Activated T-helper 1 cell treated with anti-CD3 and anti-CD28 coated beads, Interleukin-12 subunit alpha, Interleukin-12 subunit beta, Interleukin-2, Interleukin-4 antibody, amounts not matched to agents 30 ng/mL and 10 ng/mL and 1 ng/mL, durations not matched to agents 14 hours and 24 hours and 36 hours (primary cell): ENCODE measurements at places on chromosomes 12 and 14. TPM values are rescaled to one million over a fixed set of nuclear protein-coding genes. Genes with fewer than 3 reads are reported as not detected.

CCNB1IP1 gene
- total RNA-seq, result 61.2 and 72.5 TPM in 2 replicates

KRT72 gene
- not detected in 2 replicates for total RNA-seq

STXBP6 gene
- not detected in 2 replicates for total RNA-seq

AQP5 gene
- not detected in 2 replicates for total RNA-seq

LRRK2 gene
- total RNA-seq, result not detected in 2 replicates

- no peak for DNase-seq
- no peaks in the 10 kb centered on the region for H3K36me3 ChIP-seq
- H3K27me3 ChIP-seq, result no peaks in the 10 kb centered on the region
Observed at GRCh38 chr12:18643681-18644080, 94.1 kb downstream of the PLCZ1 start.

DNA sequence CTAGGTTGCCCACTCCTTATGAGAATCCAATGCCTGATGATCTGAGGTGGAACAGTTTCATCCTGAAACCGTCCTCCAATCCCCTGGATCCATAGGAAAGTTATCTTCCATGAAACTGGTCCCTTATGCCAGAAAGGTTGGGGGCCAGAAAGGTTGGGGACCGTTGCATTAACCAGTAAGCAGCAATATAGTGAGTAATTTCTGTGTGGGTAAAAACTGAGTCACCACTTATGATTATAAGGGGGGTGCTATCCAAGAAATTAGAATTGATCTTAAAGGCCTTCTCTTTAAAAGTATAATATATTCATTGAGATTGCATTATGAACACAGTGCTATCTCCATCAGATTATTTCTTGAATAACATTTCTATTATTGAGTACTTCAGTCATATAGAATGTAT is 97.2 kb downstream of the PCNX1 start:
- H3K36me3 ChIP-seq, result peaks cover 20% of the 10 kb centered on the region
- peaks cover 28% of the 10 kb centered on the region for H3K4me1 ChIP-seq
- DNase-seq, result no peak
- H3K4me3 ChIP-seq, result no peak overlapping the region
- H3K27me3 ChIP-seq, result no peaks in the 10 kb centered on the region

DNA sequence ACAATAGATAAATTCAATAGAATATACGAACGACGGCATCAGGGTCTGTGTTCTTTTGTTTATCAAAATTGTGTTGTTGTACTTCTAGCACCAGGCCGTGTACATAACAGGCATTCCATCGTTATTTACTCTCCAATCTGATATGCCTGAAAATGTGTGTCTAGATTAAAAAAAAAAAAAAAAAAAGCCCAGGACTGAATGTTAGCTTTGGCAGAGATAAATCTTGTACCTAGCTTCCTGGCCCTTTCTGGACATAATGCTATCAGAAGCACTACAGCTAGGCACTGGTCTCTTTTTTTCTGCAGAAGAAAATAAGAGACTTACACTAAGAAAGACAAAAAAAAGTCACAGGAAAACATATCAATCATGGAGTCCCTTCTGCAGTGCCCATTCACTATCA is 37.0 kb downstream of the CDKL1 start:
- no peak overlapping the region for H3K4me3 ChIP-seq
- no peak overlapping the region for H3K27ac ChIP-seq
- peaks cover 19% of the 10 kb centered on the region for H3K4me1 ChIP-seq
- no peaks in the 10 kb centered on the region for H3K27me3 ChIP-seq

DNA sequence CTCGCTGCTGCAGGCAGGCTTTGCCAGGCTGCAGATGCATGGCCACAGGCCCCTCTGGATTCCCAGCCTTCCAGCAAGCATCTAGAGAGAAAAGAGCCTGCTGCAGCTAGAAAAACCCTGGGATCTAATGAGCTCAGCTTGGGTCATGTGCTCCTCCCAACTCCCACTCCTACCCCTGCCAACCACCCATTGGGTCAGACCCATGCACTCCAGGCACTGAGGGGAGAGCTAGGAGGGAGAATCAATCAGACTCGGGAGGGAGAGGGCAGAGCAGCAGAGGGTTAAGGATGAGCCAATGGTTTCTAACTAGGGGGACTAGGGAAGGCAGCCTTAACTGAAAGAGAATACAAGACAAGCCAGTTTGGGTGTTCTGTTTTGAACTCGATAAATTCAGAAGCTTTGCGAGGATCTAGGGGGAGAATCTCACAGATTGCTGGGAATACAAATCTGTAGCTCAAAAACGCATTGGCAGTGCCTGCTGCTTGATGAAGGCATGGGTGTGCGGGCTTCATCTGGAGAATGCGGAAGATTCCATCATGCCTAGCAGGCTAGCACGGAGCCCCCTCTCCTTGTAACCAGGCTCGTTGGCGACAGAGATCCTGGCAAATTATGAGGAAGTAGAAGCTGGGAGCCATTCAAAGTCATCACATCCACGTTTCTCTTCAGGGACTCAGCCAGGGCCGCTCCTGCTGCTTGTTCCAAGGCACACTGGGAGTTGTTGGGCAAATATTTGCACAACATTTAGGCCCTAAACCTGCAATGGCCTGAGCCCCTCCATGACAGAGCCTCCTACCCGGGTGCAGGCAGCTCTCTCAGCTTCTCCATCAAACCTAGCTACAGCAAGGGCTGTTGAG is 56.4 kb downstream of the VCPKMT start:
- no peak for DNase-seq
- H3K36me3 ChIP-seq, result peaks cover 16% of the 10 kb centered on the region
- peaks cover 88% of the 10 kb centered on the region for H3K4me1 ChIP-seq
- peak overlapping the region; percentile 41 for H3K4me3 ChIP-seq
- H3K27me3 ChIP-seq, result no peaks in the 10 kb centered on the region

DNA sequence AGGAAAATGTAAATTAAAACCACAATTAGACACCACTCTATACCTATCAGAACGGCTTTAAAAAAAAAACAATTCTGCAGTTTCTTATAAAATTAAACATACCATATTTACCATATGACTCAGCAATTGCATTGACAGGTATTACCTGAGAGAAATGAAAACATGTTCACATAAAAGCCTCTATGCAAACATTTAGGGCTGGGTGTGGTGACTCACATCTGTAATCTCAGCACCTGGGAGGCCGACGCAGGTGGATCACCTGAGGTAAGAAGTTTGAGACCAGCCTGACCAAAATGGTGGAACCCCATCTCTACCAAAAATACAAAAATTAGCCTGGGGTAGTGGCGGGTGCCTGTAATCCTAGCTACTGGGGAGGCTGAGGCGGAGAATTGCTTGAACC is 41.1 kb downstream of the SPTB start:
- H3K4me3 ChIP-seq, result no peak overlapping the region
- H3K27me3 ChIP-seq, result peaks cover 39% of the 10 kb centered on the region
- no peaks in the 10 kb centered on the region for H3K4me1 ChIP-seq
- H3K27ac ChIP-seq, result no peak overlapping the region
- H3K36me3 ChIP-seq, result no peaks in the 10 kb centered on the region
- DNase-seq, result no peak

GRCh38 chr12:56836317-56836716 is 73.2 kb downstream of the HSD17B6 start:
- no peak for DNase-seq
- H3K27ac ChIP-seq, result no peak overlapping the region
- no peak overlapping the region for H3K4me3 ChIP-seq

- H3K4me1 ChIP-seq, result peaks cover 12% of the 10 kb centered on the region
- H3K27ac ChIP-seq, result no peak overlapping the region
- H3K36me3 ChIP-seq, result no peaks in the 10 kb centered on the region
- no peak for DNase-seq
Observed at GRCh38 chr12:127509066-127509778, 757.7 kb upstream of the TMEM132C start.

DNA sequence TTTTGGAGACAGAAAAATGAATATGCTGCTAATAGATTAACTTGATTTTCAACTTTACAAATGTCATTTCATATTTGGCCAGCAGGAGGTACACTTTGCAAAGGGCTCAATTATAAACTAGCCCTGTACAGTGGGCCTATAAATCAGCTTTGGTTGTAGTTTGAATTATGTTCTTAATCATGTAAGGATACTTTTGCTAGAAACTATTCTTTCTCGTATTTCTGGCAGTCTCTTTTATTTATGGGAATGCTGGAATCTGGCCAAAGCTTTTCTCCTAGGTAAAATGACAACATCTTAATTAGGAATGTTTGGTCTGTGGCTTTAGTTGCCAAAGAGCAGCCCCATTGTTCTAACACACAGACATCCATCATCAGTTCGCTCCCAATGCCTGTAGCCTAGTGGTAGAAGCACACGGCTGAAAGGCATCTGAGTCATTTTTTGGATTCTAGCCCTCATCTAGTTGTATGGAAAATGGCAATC is 1322.3 kb upstream of the SEL1L start:
- H3K4me1 ChIP-seq, result no peaks in the 10 kb centered on the region
- no peak overlapping the region for H3K4me3 ChIP-seq
- no peaks in the 10 kb centered on the region for H3K36me3 ChIP-seq
- H3K27me3 ChIP-seq, result no peaks in the 10 kb centered on the region
- no peak for DNase-seq

DNA sequence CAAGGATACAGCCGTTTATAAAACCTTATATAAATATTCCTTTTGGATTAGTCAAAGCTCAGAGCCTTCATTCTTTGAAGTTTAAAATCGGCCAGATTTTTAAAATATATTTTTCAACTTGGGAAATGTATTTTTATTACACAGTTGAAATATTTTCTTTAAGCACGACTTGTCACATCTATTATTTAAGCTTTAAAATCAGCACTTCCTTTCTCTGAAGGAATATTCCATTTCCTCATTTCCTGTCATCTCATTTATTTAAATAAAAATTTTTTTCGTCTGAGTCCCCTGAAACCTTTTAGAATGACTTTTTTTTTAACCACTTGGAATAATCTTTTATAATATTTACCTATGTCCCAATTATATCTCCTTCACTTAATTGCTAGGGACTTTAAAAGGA is 107.5 kb upstream of the PDE3A start:
- H3K27ac ChIP-seq, result no peak overlapping the region
- H3K4me1 ChIP-seq, result no peaks in the 10 kb centered on the region
- no peaks in the 10 kb centered on the region for H3K36me3 ChIP-seq
- no peaks in the 10 kb centered on the region for H3K27me3 ChIP-seq
- H3K4me3 ChIP-seq, result no peak overlapping the region

- H3K4me1 ChIP-seq, result peaks cover 13% of the 10 kb centered on the region
- no peak overlapping the region for H3K4me3 ChIP-seq
- H3K36me3 ChIP-seq, result no peaks in the 10 kb centered on the region
- H3K27ac ChIP-seq, result no peak overlapping the region
- peaks cover 2% of the 10 kb centered on the region for H3K27me3 ChIP-seq
- DNase-seq, result no peak
Observed at GRCh38 chr12:108305520-108305919, 33.6 kb downstream of the CMKLR1 start.

- H3K4me3 ChIP-seq, result no peak overlapping the region
- H3K36me3 ChIP-seq, result no peaks in the 10 kb centered on the region
- no peaks in the 10 kb centered on the region for H3K4me1 ChIP-seq
- no peak overlapping the region for H3K27ac ChIP-seq
Observed at GRCh38 chr12:84694116-84694515, 218.5 kb downstream of the SLC6A15 start.

DNA sequence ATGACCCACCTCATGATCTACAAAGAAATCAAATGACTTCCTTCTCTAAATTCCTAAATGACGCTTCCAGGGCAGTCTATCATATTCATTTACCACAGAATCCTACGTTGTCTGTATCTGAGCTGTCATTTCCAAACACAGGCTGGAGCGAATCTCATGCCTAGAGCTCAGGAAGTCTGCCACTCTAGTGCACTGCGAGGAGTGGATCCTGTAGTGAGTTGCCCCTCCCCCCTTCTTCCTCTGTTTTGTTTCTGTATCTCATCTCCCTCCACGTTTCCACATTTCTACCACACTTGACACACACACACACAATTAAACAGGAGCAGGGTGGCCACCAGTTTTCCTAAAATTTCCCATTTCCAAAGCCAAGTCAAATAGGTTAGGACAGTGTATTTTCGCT is 415.4 kb upstream of the PRICKLE1 start:
- H3K27ac ChIP-seq, result no peak overlapping the region
- H3K36me3 ChIP-seq, result no peaks in the 10 kb centered on the region
- no peaks in the 10 kb centered on the region for H3K27me3 ChIP-seq
- H3K4me1 ChIP-seq, result no peaks in the 10 kb centered on the region
- DNase-seq, result no peak
- H3K4me3 ChIP-seq, result no peak overlapping the region

GRCh38 chr14:53461858-53462257 is 308.7 kb upstream of the DDHD1 start:
- no peak overlapping the region for H3K27ac ChIP-seq
- no peaks in the 10 kb centered on the region for H3K36me3 ChIP-seq

- DNase-seq, result no peak
- H3K27me3 ChIP-seq, result no peaks in the 10 kb centered on the region
- H3K4me1 ChIP-seq, result peaks cover 67% of the 10 kb centered on the region
- H3K36me3 ChIP-seq, result peaks cover 27% of the 10 kb centered on the region
- peak overlapping the region; percentile 2 for H3K27ac ChIP-seq
- no peak overlapping the region for H3K4me3 ChIP-seq
Observed at GRCh38 chr14:71595441-71595840, 336.8 kb upstream of the RGS6 start.

DNA sequence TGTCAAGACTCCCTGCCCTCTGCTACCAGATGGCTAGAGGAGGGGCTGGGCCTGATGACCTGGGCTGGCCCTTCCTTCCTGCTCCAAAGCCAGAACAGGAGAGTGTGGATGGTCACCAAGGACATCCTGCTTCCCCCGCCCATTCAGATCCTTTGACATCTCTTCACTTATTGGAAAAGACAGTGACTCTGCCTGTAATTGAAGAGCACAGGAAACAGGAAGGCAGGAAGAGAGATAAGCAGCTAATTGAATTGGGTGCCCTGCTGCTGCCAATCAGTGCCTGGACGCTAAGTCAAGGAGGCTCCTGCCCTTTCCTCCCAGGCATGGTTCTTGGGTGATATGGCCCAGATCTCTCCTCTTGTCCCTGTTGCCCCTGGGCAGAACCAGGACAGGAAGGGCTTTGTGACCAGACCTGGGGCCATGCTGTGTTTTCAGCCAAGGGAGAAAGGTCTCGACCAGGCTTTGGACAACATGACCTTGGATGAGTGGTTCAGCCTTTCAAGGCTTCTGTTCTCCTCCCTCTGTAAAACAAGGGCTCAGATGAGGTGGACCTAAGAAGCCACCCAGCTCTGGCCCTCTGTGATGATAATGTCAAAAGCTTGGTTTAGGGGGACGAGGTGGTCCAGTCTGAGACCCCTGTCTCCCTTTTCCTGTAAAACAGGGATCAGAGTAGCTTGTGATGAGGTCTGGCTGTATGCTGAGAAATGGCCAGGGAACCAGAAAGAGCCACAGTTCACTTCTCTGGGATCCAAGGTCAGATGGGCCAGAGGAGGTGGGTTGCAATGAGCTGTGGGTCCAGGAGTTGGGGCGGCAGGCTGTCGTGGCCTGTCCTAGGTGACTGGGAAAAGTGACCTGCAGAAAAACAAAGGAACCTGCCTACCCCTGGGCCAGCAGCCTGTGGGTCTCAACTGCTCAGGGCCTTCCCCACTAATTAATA is 38.8 kb downstream of the FAM222A start:
- no peak for DNase-seq
- no peak overlapping the region for H3K4me3 ChIP-seq
- no peaks in the 10 kb centered on the region for H3K4me1 ChIP-seq
- H3K27me3 ChIP-seq, result peaks cover 10% of the 10 kb centered on the region
- no peaks in the 10 kb centered on the region for H3K36me3 ChIP-seq

- no peak overlapping the region for H3K27ac ChIP-seq
- H3K4me1 ChIP-seq, result no peaks in the 10 kb centered on the region
- no peaks in the 10 kb centered on the region for H3K27me3 ChIP-seq
- DNase-seq, result no peak
- H3K36me3 ChIP-seq, result no peaks in the 10 kb centered on the region
- H3K4me3 ChIP-seq, result no peak overlapping the region
Observed at GRCh38 chr12:69996241-69996640, 171.2 kb downstream of the MYRFL start.

- peaks cover 8% of the 10 kb centered on the region for H3K4me1 ChIP-seq
- H3K27me3 ChIP-seq, result peaks cover 12% of the 10 kb centered on the region
- no peaks in the 10 kb centered on the region for H3K36me3 ChIP-seq
- no peak overlapping the region for H3K4me3 ChIP-seq
- H3K27ac ChIP-seq, result no peak overlapping the region
Observed at GRCh38 chr14:100619396-100620254, 32.4 kb upstream of the BEGAIN start.
